ENCODE measurements at places on chromosomes 1 and 21.

GRCh38 chr1:155850345-155850744, 6.7 kb downstream of the GON4L start:
- DNase-seq = no peak

GRCh38 chr1:203135636-203136305, 8.2 kb downstream of the ADORA1 start:
- no peak for DNase-seq

DNA sequence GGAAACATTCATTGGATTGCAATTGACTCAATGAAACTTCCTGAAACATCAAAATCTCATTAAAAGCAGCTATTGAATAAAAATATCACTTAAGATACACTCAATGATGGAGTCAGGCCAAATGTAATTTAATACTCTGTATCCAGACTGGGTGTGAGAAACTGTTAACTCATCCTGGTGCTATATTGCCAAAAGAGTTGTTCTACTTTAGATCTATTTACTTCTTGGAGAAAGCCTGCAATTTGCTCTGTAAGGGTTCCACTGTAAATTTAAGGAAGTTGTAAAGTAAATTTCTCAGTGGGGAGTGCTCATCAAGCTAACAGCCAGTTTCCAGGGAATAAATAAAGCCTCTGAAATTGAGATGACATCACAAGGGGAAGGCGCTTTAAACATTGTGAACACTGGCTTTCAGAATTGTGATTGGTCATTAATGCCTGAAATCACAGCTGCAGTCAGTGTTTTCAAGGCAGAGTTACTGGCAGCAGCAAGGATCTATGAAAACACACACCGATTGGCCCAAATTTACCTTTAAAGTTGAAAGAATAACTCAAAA, 91.4 kb downstream of the OLFM3 start:
- no peak for DNase-seq

- DNase-seq = no peak
These were observed 470.3 kb downstream of the OMA1 start for GRCh38 chr1:58076258-58076657.

DNA sequence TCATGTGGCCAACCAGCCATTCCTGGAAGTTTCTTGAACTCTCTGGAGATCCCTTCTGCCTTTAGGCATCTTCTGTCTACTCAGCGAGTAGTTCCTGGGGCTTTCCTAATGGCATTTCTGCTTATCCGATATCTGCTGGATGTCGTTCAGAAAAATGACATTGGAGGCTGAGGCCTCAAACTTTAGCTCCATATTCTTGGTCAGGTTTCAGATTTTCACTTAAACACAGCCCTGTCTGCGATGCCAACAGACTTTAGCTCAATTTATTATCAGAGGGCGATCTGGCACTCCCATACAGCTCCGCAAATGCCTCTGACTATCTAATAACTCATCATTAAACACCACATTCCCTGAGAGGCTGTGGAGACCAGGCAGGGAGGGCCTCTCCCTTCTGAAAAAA, 46.3 kb upstream of the ETS2 start:
- no peak for DNase-seq

GRCh38 chr1:242187816-242188215, 188.9 kb upstream of the MAP1LC3C start:
- no peak for DNase-seq

DNA sequence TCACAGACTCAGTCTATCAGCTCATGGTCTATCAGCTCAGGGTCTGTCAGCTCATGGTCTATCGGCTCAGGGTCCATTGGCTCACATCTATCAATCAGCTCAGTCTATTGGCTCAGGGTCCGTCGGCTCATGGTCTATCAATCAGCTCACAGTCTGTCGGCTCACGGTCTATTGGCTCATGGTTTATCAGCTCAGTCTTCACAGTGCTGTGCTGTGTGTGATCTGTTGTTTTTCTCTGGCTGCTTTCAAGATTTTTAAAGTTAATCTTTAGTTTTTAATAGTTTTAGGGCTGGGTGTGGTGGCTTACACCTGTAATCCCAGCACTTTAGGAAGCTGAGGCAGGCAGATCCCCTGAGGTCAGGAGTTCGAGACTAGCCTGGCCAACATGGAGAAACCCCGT, 14.4 kb downstream of the C1orf159 start:
- no peak for DNase-seq

DNA sequence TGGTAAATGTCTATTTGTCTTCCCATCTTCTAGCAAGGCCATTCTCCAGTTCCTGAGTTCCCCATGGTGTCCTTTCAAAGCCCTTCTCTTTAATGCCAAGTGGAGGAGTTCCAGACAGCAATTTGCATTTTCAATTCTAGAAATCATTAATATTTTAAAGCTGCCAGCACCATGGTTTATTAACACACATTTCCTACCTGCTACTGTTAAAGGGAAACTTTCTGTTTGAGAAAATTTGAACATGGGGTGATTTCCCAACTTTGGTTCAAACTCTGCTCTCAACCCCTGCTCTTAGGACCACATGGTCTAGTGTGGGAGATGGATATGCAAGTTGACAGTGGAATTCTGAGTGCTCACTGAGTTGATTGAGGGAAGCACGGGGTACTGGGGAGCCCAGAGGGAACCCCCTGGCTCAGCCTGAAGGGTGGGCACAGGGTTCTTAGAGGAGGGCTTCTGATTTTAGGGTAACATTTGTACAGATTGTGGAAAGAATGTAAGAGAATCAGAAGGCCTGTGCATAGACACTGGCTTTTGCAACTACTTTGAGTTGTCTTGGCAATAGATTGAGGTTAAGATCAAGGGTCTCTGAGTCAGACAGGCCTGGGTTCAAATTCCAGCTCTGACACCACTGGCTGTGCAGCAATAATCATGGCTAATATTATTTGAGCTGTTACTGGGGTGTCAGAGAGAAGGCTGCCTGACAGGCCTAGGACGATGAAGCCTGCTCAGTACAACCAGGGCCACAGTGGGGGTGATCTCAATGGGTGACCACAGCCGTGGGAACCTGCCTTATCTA, 97.8 kb downstream of the BEND5 start:
- no peak for DNase-seq

DNA sequence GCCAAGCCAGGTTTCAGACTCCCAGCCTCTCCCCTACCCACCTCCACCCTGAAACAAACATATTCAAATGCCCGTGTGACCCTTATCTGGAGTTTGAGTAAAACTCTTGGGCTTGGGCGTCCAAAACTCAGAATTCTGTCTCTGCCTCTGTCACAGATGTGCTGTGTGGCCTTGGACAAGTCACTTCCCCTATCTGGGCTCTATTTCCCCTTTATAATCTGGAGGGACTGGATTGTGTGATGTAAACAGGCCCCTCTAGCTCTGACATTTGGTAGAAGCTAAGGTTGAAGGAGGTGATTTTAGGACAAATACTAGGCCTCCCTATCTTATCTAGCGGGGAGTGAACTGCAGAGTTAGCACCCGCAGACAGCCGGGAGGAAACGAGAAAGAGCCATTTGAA, 67.5 kb downstream of the IGSF21 start:
- DNase-seq = no peak

GRCh38 chr1:116820369-116820768, 66.1 kb downstream of the CD2 start:
- DNase-seq = no peak

- no peak for DNase-seq
These were observed 38.8 kb downstream of the POFUT2 start for GRCh38 chr21:45248893-45249381.

DNA sequence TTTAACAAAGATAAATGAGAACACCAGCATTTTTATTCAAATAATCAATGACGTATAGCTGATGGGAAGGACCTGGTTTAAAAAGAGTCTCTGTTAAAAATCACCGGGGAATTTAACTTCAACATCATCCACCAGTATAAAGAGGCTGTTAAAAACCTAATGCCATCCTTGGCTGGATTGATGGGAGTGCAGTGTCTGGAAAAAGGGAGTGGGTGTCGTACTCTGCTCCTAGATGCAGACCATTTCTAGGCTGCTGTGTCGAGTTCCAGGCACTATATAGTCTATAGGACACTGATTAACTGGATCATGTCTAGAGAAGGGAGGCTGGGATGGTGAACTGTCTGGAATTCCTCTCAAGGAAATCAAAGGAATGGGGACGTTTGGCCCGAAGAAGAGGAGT, 36.1 kb downstream of the DDX20 start:
- no peak for DNase-seq

GRCh38 chr1:27388337-27389005, 4.0 kb upstream of the GPR3 start:
- DNase-seq = peak; percentile 65

- DNase-seq = no peak
These were observed 60.3 kb upstream of the RGS18 start for GRCh38 chr1:192098001-192098400.

DNA sequence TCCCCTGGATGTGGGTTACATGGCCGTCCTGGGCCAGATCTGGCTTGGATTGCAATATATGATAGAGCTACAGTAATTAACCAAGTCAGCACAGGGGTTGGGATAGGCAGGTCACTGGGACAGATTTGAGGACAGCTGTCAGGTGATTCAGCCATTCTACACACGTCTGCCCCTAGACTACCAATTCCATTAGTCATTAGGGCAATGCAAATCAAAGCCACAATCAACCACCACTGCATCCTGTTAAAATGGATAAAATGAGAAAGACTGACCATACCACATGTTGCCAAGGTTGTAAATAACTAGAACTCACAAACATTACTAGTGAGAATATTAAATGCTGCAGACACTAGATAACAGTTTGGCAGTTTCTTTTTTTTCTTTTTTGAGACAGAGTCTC, 16.0 kb downstream of the C21orf58 start:
- no peak for DNase-seq

GRCh38 chr21:42456457-42456856, 39.6 kb downstream of the RSPH1 start:
- no peak for DNase-seq

GRCh38 chr1:230218667-230219066, 151.6 kb downstream of the GALNT2 start:
- no peak for DNase-seq
